ENCODE measurements at places on chromosomes 16 and 17. TPM values are rescaled to one million over a fixed set of nuclear protein-coding genes. Genes with fewer than 3 reads are reported as not detected.

Gene STH
- total RNA-seq, result not detected

Gene TNS4
- not detected for total RNA-seq

Gene MGAT5B
- 14.4 TPM for total RNA-seq

Gene NPIPB9
- 1.4 TPM for total RNA-seq

Gene CDT1
- 36.7 TPM for total RNA-seq

Gene BAHCC1
- 5.7 TPM for total RNA-seq

Gene CDH5
- total RNA-seq, result not detected

Gene MMD
- 46.9 TPM for total RNA-seq

Gene GPR139
- not detected for total RNA-seq

Measured in SJSA1 (cell line).